Brain (organoid and tissue), 16 donors: ENCODE measurements at places on chromosomes 16 and 17.

GRCh38 chr16:64196444-64196843, 925.4 kb downstream of the CDH11 start:
- DNase-seq = no peak

- DNase-seq = no peak
These were observed 94.6 kb downstream of the EMP2 start for GRCh38 chr16:10485698-10486382.

DNA sequence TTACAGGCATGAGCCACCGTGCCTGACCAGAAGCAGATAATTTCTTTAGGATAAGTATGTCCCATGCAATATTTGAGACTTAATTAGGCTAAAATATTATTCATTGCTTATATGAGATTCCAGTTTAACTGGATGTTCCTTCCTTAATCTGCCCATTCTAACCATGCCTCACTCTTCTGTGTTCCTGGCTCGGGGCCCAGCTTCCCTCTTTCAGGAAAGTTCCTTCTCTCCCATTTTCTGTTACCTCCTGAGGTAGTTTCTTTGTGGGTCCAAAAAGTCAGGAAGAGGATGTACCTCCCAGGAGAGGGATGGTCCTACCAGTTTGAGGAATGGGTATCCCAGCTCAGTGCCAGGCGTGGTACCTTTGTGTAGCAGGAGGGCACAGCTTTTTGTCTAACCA, 23.3 kb downstream of the UNK start:
- no peak for DNase-seq

DNA sequence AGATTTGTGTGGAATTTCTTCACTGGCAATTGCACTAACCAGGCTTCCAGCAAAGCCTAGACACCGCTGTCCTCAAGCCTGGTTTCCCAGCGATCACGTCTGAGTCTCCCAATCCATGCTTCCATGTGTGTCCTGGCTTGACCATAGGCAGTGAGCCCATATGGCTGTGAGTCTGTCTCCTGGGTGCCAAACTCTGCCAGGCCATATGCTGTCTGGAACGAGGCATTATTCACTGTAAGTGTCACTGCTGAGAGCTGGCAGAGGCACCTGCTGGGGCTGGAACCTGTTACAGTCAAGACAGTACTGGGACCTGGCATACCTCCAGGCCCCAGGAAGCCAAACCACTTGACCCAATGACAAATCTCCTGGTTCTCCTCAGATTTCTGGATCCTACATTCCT, 60.4 kb downstream of the HS3ST2 start:
- DNase-seq = peak; percentile 42

DNA sequence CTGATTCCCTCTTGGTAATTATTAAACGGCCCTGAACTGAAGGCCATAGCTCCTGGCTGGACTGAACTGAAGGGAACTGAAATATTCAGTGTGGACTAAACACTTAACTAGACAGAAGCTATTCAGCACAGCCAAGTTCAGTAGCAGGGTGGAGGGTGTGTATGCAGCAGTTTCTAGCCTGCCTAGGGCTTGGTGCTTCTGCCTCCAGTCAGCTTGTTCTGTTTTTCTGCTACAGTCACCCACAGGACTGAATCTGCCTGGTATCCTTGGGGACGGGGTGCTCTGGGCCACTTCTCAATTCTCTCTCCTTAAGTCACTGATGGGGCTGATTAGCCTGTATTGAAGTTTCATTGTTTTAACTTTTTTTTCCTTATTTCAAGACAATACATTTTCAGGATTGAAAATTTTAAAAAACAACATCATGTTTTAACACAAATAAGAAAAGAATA, 77.1 kb downstream of the WWP2 start:
- no peak for DNase-seq

GRCh38 chr17:82884970-82885353, 45.1 kb upstream of the ZNF750 start:
- DNase-seq = no peak

DNA sequence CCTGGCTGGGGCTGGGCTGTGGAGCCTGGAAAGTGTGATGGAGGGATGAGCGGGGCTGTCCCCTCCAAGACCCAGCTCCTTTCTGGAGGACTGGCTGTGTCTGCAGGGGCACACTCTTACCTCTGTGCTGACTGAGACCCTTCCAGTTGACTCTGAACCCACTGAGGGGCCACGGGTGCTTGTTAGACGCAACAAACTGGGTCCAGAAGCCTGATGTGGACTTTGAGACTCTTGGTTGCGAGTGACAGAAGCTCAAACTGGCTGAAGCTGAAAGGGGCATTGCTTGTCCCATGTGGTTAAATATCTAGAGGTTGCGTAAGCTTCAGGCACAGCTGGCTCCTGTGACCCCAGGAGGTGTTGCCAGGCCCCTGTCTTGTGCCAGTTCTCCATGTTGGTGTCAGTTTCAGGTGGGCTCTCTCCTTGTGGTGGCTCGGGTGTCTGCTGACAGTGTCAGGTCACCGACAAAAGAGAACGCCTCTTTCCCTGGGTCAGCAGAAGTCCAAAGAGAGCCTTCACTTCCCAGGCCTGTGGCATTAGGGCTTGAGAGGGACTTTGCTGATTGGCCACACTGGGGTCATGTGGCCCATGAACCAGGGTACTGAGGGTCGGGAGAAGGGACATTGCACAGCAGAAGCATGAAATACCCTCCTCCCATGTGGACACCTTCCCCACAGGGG, 16.7 kb downstream of the ADCY7 start:
- no peak for DNase-seq

- no peak for DNase-seq
These were observed 41.6 kb downstream of the PRKCB start for GRCh38 chr16:23877107-23878070.

DNA sequence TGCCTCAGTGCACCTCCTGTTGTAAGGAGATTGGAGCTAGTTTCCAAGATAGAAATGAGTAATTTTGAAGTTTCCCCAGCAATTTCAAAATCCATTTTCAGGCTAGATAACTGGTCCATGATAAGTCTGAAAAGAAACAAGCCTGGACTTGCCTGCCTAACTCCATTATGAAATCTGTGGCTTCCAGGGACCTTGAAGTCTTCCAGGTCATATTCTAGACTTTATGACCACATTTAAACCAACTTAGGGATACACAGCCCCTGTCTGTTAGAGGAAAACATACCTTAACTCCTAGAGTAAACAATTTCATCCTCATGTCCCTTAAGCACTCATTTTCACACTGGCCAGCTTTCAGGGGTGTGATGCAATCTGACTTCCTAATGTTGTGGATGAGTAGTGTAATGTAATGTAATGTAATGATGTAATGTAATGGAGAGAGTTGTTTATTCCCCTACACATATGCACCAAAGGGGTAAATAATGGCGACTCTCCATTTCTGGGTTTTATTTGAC, 96.7 kb upstream of the FAM20A start:
- DNase-seq = no peak

DNA sequence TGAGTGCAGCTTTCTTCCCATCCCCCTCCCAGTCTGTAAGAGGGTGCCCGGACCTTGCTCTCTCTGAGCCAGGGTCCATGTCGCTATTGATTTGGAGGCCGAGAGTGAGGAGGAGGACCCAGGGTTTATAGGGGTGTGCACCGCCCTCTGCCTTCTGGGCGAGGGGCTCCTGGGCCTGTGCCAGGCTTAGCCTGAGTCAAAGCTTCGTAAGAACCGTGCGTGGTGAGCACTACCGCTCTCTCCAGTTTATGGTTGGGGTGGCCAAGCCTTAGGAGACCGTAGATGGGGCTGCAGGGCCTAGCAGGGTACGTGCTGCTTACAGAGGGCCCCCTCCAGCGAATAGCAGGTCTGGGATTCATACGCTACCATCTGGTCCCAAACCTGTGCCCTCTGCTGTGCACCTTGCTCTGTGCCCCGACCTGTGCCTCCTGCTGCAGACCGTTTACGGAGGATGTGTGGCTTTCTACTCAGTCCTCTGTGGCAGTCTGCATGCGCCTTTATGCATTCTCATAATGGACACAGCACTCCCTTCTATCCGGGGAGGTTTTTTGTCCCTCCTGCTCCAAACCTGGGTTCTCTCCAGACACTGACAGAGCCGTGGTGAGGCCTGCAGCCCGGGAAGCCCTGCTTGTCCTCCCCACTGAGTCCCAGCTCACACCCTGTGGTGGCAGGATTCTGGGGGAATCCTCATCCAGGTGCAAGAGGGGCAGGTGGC, 54.7 kb downstream of the PGS1 start:
- no peak for DNase-seq

DNA sequence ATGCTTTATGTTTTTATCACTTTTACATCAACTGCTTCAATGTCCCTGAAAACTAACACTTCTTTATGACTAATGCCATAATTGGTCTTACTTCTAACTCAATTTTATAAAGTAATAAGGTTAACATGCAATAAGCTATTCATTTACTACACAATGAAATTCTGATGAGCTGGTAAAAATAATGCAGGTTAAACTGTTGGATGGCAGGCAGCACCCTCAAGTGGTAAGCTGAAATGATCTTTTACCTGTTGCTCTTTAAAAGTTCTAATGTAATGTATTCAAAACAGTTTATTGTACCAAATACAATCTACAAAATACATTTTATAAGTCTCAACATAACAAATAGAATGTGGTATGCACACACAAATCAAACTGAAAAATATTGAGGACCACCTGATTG, 1280.3 kb downstream of the CDH8 start:
- DNase-seq = no peak

- no peak for DNase-seq
These were observed 2.4 kb upstream of the NFATC3 start for GRCh38 chr16:68082629-68083238.

- no peak for DNase-seq
These were observed 19.7 kb downstream of the OSBPL7 start for GRCh38 chr17:47801906-47802305.

DNA sequence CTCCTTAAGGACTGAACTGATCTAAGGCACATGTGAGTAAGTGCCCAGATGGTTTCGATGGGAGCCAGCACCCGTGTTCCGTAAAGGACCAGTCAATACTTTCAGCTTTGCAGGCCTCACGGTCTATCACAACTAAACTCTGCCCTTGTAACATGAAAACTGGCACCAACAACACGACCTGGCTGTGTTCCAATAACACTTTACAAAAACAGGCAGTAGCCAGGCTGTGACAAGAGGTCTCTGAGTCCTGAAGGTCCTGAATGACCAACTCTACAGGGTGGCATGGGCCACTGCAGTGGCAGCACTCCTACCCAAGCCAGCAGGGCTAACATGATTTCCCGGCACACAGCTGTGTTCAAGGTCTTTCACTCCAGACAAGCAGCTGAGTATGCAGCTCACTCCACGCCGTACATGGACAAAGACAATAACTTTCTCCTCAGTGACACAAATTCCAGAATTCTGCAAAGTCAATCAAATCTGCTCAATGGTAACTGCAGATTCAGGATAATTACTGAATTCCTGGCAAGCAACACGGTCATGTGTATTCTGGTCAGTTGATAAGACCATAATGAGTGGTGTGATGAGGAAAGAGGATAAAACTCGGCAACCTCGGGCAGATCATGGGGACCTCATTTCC, 15.3 kb downstream of the NPLOC4 start:
- DNase-seq = no peak

GRCh38 chr16:5966004-5966403, 868.4 kb upstream of the EEF2KMT start:
- DNase-seq = no peak
